ENCODE measurements at places on chromosomes 6 and 20. TPM values are rescaled to one million over a fixed set of nuclear protein-coding genes. Genes with fewer than 3 reads are reported as not detected.

C20orf202 gene
- total RNA-seq, result 0.38 TPM

HCK gene
- 52.5 TPM for total RNA-seq

MAS1L gene
- total RNA-seq, result not detected

GRM1 gene
- 0.16 TPM for total RNA-seq

TTK gene
- total RNA-seq, result 0.19 TPM

RAET1L gene
- total RNA-seq, result not detected

FKBP1C gene
- total RNA-seq, result 0.31 TPM

OR2B6 gene
- not detected for total RNA-seq

VGLL2 gene
- total RNA-seq, result not detected

MUC22 gene
- not detected for total RNA-seq

AFG1L gene
- 2.4 TPM for total RNA-seq

SPAG4 gene
- total RNA-seq, result 3.4 TPM
